ENCODE measurements at places on chromosomes 5 and 9. TPM values are rescaled to one million over a fixed set of nuclear protein-coding genes. Genes with fewer than 3 reads are reported as not detected.

Gene GFI1B
- total RNA-seq = not detected

Gene TNFSF15
- 1.0 TPM for total RNA-seq

Gene ANKRD18B
- not detected for total RNA-seq

Gene PCDHB11
- not detected for total RNA-seq

Gene RALGDS
- 130 TPM for total RNA-seq

Gene FBP2
- total RNA-seq = not detected

Gene RNF20
- total RNA-seq = 43.7 TPM

Gene RUFY1
- 48.9 TPM for total RNA-seq

Gene ZNF879
- total RNA-seq = 7.5 TPM

Gene RLN2
- 3.5 TPM for total RNA-seq

Gene CSF2
- 1.4 TPM for total RNA-seq

Gene ZFP37
- 1.8 TPM for total RNA-seq

Gene SPATA31C1
- total RNA-seq = not detected

- DNase-seq = no peak
Observed at GRCh38 chr5:36820900-36821299, 55.7 kb upstream of the NIPBL start.

- no peak for DNase-seq
Observed at GRCh38 chr9:19493876-19494275, 85.1 kb downstream of the ACER2 start.

- no peak for DNase-seq
Observed at GRCh38 chr5:122297587-122298298, 14.3 kb upstream of the SNCAIP start.

DNA sequence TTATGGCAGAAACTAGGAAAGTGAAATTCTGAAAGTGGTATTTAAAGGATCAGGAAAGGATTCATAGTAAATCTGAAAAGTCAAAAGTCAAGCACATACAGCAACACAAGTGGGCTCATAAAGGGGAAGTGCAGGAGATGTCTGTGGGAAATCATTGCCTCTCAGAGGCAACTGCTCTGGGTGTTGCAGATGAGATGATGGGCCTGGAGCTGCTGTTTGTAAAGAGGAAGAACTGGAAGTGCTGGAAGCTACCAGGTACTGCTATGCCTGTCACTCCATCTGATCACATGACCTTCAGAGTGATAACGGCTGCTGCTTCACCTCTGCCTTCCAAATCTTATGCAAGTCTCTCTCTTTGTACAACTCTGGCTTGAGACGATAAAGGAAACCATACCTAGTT, 55.9 kb downstream of the ADRB2 start:
- DNase-seq = no peak

DNA sequence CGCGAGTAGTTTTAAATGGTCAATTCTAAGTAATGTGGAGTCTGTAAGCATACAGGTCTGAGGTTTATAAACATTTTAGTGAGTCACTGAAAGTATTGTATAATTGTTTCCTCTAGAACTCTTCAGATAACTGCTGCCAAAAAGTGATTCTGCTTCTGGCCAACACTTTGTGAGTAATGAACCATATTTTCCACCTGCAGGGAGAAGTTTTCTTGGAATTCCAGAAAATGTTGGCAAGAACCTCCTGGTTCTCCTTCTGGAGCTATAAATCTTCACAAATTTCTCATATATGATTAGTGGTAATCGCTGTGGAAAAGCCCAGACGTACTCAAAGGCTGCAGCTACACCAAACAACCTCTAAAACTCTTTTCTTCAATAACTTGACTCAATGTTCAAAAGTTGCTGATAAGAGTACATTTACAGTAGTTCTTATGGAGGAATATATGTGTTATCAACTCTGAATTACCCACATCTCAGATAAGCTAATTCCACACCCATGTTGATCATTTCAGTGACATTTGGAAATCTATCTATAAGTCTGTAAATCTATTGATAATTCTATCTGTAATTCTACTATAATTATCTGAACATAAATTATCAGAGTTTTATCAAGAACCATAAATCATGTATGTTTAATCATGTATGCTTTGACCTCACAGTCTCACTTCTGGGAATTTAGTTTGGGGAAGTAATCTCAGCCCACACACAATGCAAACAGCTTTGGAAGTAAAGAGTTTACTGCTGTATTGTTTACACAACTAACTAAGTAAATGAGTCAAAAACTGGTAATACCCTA, 74.1 kb downstream of the FNBP1 start:
- no peak for DNase-seq

GRCh38 chr5:165525271-165525670, 2019.9 kb downstream of the MAT2B start:
- DNase-seq = no peak

DNA sequence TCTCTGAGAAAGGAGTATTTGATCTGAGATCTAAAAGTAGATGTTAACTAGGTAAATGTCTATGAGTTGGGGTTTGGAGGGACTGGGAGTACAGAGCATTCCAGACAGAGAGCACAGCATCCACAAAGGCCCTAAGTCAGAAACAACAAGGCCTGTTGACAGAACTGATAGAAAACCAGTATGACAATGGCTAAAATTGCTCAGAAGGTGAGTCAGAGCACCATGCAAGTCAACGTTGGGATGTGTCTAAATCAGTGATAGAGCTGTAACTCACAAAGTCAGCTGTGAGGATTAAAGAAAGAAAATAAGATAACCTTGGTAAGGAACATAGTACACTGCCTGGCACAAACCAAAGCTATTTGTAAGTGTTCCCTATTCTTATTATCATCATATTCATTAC, 124.0 kb downstream of the CETN3 start:
- no peak for DNase-seq

- no peak for DNase-seq
Observed at GRCh38 chr9:90632647-90633207, 9.9 kb downstream of the DIRAS2 start.

DNA sequence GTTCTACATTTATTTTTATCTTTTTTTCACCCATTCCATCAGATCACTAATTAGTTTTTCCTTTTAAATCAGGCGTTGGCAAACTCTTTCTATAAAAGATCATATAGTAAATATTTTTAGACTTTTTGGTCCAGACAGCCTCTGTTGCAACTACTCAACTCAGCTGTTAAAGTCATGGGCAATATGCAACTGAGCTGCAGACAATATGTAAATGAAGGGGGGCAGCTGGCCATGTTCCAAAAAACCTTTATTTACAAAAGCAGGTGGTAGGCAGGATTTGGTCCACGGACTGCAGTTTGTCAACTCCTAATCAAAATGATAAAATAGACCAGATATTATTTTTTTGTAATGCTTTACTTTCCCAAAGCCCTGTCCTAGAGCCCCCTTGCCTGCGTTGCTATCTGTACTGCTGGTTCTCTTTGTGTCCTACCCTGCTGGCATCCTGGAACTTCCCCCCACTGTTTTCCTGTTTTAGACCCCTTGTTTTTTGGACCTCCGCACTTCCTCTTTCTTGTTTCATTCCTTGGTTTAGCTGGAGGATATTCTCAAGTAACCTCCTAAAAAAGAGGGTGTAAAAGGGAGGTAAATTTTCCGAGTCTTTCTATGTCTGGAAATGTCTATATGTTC, 24.7 kb upstream of the TNFSF8 start:
- DNase-seq = no peak

DNA sequence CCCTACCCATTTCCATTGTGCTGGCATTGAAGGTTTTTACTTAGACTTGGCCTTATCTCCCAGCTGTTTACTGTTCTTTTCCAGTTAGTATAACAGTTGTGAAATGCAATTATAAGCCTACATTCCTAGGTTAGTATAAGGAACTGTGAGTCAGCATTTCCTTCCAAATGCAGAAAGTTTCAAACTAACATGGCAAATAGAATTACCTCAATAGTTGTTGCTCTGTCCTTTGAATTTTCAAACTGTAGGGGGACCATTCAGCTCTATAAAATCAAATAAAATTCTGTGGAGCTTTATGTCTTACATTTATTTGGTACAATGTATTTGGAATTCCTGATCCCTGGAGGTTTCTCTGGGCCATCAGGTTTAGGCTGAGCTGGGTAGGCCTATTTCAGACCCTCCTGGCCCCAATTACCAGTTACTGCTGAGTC, 47.2 kb downstream of the ARHGEF28 start:
- no peak for DNase-seq

- no peak for DNase-seq
Observed at GRCh38 chr9:759983-760736, 81.3 kb upstream of the DMRT1 start.

GRCh38 chr5:144390133-144390532, 219.5 kb downstream of the KCTD16 start:
- no peak for DNase-seq

GRCh38 chr9:126166866-126167265, 159.8 kb upstream of the MVB12B start:
- DNase-seq = no peak
